ENCODE measurements at places on chromosomes 2 and 18. TPM values are rescaled to one million over a fixed set of nuclear protein-coding genes. Genes with fewer than 3 reads are reported as not detected.

Gene C2orf80
- not detected for polyA plus RNA-seq

Gene ALK
- polyA plus RNA-seq: not detected

Gene SNED1
- polyA plus RNA-seq: 4.2 TPM

Gene WNT10A
- polyA plus RNA-seq: not detected

Gene TRIM43B
- not detected for polyA plus RNA-seq

Gene DSG4
- polyA plus RNA-seq: not detected

Gene FIGN
- polyA plus RNA-seq: 3.0 TPM

Gene GPC1
- 134 TPM for polyA plus RNA-seq

Gene BOLL
- not detected for polyA plus RNA-seq

Gene GALM
- 8.2 TPM for polyA plus RNA-seq

DNA sequence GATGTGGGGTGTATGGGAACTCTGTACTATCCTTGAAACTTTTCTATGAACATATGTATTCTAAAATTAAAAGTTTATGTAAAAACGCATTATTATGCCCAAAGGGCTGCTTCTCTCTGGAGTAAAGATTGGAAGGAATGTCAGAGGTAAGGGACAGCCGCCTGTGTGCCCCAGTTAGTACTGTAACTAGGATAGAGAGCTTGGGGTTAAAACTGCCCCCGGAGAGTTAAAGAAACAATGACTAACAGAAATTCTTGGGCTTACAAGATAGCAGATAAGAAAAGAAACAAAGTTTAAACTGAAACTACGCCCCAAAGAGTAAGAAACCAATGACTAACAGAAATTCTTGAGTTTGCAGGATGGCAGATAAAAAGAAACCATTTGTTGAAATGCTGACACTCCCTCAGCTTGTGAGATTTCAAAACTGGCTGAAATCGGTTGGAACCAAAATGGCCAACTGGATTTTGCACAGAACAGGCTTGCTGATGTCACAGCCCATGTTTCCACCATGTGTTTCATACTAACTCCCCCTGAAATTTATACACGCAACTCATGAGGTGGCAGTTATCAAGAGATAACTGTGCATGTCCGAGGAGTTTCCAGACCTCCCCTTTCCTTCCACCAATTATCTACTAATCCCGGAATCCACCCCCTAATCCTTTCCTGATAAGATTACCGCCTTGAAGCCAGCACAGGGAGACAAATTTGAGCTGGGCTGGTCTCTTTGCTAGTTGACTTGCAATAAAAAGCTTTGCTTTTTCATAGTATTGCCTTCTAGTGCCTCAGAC is 8.7 kb upstream of the TXNDC2 start:
- no peak for DNase-seq

DNA sequence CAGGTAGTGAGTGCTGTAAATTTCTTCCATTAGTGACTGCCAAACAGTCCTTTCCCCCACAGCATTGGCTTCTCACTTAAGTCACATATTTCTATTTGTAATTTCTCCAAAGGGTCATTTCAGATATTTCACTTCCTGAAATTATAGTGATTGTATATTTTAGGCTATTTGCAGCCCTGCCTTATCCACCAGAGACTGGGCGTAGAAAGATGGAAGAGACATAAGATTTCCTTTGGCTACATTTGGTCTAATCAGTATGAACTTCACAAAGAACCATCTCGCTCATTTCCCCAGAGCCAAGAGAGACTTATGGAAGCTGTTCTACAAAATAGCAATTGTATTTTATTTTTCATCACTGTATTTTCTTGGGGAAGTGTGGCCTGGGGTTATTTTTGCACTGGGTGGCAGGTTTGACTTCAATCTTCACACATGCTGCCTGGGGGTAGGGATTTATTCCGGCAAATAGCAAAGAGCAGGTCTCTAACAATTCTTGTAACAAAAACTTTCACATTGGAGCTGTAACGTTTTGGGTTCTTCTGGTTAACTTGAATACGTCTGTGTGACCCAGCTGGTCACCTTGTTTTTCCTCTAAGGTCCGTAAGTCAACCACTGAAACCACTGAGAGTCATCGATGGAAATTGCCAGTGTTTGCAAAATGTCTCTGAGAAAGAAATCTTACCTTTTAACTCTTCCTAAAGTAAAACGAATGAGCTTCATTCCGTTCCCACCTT is 170.6 kb upstream of the SERPINE2 start:
- no peak for DNase-seq

DNA sequence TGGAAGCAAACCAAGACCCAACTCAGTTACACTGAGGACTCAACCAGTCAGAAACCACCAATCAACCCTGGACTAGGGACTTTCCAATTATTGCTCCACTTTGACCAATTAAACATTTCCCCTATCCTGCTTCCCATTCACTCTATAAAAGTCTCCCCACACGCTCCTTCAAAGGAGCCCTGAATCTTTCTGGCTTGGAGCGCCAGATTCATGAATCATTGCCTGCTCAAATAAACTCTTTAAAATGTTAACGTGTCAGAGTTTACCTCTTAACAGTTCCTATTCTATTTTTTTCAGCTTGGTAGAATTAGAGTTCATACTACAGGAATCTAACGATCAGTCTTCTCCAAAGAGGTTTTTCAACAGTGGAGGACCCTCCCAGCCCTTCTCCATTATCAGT is 20.7 kb upstream of the SULT1C2 start:
- DNase-seq: no peak

DNA sequence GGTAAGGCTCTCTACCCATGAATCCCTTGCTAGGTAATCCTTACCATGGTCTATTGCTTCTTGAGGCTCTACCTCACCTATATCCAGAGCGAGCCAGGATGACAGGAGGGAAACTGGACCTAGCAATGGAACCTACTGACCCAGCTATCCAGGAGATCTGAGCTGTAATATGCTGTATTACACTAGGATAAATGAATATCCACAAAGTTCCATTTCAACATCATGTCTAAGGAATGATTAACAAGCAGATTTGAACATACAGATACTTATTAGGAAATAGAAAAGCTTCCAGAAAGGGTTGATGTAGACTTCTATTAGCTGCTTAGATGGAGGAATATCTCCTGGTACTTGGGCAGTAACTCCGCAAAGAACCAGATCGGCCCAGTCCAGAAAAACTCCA is 110.1 kb downstream of the BAZ2B start:
- no peak for DNase-seq

DNA sequence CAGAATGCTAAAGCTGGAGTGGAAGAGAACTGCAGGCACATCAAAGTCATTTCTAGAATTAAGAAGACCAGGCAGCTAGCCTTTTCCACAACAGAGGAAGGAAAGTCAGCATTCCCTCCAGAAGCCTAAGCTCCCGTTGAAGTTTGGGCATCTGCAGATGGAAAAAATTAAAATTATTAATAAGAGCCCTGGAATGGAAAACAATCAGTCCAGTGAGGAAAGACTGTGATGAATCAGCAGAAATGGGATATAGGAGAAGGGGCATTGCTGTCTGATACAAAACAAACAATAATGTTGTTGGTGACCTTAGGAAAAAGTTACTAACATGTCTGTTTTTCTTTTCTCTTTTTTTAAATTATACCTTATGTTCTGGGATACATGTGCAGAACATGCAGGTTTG is 450.7 kb upstream of the SLC14A2 start:
- DNase-seq: no peak

DNA sequence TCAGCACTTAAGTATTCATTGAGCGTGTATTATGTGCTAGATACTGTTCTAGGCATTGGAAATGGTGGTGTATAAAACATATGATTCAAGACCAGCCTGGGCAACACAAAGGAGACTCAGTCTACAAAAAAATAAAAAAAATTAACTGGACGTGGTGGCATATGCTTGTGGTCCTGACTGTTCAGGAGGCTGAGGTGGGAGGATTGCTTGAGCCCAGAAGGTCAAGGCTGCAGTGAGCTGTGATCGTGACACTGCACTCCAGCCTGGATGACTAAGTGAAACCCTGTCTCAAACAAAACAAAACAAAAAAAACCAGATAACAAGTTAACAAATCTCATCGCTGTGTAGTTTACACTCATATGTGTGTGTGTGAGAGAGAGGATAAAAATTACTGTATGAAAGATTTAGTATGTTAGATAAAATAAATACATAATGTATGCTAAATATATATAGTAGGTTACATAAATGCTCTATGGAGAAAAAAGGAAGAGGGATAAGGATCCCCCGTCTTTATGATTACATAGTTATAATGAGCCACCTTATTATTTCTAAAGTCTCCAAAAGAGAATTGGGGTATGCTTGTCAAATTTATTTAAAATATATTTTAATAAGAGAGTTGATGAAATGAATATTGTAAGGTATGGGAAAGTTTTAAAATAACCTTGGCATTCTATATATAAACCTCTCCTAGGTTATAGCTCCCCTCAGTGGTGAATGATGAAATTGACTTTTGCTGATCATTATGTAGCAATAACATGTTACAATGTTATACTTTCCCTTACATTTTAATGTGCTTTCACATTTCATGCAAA is 69.2 kb downstream of the EHBP1 start:
- DNase-seq: no peak

DNA sequence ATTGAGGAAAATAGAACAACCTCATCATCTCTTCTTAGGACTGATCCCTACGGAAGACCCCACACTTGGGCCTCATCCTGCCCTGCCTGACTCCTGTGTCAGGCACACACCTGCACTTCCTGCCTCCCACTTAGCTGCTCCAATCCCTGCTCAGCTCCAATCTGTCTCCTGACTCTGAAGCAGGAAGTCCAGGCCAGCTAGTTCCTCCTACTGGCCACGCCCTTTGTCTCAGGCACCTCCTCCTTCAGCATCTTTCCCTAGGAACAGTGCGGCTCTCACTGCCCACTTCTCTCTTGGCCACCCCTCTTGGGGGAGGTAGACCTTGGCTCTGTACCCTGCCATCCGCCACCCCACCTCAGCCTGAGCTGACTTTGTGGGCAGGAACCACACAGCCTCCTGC is 135.8 kb downstream of the CELF4 start:
- DNase-seq: no peak

GRCh38 chr2:127656569-127657231 is 10.7 kb downstream of the GPR17 start:
- DNase-seq: peak; percentile 47

DNA sequence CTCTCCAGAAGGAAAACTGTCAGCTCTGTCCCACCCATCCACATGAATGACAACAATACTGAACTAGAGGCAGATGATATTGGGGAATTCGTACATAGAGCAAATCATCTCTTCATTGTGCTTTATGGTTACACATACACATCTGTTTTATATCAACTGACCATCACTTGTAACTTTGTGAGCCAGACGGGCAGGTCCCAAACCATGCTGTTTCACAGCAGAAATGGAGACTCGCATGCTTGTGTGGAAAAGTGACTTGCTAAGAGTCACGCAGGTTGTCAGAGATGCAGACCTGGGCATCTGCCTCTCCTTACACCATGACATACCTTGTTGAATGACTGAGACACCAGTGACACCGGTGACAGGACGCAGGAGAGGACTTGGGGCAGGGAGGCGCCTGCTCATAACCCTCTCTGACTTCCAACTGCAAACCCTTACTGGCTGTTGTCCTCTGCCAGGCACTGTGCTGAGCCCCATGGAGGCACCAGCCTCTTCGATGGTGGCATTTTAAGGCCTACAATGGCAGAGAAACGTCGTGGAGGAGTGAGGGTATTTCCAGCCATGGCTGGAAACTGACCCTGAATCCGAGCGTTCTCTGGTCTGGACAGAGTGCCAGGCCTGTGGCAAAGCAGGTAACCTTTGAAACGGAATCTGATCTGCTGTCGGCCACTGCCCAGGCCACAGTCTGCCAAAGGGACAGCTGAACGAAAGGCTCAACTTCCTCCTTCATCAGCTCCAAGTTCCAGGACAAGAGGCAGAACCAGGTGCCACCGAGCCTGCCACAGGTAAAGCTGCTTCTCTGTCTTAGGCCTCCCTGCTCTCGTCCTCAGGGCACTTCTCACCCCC is 26.9 kb upstream of the ROCK2 start:
- no peak for DNase-seq

DNA sequence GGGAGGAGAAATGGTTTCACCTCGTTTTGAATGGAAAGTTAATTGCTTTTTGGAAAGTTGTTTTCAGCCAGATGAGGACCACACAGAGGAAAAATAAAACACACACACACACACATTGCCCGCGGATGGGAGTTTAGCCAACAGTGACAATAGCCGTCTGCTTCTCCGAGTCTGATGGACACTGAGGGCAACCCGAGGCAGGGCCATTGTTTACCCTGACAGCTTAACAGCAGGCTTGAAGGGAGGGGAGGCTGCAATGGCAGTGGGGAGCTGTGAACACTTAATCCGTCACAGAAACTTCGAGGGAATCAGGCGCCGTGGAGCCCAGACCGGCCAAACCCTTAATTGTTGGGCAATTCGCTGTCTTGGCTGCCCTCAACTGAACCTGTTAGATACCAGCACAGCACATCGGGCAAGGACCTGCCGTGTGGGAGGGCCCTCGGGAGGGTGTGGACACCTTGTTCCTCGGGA is 145.9 kb downstream of the ACKR3 start:
- DNase-seq: no peak

DNA sequence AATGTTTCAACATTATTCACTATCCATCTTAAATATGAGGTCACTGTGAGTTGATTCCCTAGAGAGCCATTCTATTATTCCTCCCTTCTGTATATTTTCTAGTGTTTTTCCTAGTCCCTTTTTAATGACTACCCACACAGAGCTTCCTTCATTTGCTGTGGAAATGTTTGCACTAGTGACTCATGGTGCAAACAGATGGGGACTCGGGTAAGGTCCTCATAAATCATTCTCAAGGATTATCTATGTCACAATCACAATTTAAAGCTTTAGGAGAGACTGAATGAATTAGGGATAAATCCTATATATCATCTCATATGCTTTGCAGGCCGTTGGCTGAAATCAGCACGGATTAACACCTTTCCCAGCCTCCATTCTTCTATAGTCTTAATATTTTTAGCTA is 159.6 kb downstream of the DCC start:
- DNase-seq: no peak

GRCh38 chr2:171490577-171490976 is 31.7 kb upstream of the CYBRD1 start:
- DNase-seq: no peak

GRCh38 chr2:36854241-36854640 is 112.1 kb downstream of the STRN start:
- DNase-seq: no peak

- no peak for DNase-seq
These were observed 5.0 kb upstream of the SMAD2 start for GRCh38 chr18:47935321-47936055.

DNA sequence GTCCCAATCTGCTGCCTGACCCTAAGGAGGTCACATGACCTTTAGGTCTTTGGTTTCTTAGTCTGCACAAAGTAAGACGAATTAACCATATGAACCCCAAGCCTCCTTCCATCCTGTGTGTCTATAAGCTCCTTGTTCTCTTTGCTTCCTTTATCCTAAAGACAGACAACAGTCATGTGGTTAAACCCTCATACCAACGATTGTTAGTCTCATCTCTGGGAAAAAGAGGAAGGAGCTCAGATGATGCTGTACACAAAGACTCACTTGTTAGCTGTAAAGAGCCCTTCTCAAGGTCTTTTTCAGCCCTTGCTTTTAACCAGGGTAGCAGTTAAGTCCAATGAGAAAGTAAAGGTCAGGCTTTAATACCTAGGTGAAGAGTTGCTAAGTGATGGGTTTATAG is 443.7 kb downstream of the TNS1 start:
- no peak for DNase-seq
